ENCODE measurements at places on chromosomes 3 and 15.

GRCh38 chr3:111336511-111336910 is 205.5 kb upstream of the CD96 start:
- DNase-seq, result no peak

DNA sequence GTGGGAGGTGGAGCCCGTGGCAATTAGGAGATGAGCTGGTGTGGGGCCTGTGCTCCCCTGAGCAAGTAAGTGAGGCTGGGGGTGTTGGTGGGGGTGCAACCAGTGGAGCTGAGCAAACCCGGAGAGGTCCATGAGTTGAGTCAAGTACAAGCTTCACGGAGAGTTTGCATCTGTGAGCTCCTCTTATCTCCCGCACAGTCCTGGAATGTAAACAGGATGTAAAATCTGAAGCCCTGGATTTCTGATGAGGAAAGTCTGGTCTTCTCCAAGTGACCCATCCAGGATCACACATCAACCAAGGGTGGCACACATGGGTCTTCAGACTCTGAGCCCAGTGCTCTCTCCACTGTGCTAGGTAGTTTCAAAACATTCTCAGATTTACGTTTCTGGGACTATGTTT is 67.8 kb downstream of the LSM3 start:
- no peak for DNase-seq

DNA sequence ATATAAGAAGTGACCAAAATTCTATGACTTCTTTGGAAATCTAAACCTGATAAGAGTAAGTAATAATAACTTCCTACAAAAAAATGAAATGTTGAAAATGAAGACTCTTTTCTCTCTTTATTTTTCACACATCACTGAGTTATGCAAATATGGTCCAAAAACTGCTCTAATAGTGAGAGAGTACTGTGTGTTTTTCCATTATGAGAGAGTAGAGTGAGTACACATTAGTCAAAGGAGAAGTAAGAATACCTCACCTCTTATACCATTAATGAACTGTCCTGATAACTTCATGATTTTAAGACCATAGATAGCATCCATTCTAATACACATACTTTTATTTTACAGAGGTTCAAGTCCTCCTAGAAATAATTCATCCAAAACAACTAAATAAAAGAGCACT is 1310.2 kb downstream of the SI start:
- no peak for DNase-seq

DNA sequence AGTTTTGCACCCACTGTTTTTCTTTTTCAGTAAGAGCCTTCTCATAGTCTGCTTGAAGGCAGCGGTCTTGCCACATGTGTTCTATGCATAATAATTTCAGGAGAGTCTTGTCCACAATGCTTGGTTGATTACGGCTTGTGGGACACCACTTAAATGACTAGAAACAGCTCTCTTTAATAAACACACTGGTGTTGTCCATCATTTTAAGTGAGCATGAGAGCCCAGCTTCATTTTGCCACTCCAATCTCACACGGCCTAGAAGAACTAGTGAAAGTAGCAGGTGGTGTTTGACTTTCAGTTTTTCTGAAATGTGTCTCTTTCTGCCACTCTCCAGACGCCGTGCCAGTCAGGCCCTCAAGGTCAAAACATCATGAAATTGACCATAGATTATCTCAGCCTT is 292.1 kb downstream of the LPP start:
- no peak for DNase-seq

- DNase-seq, result peak; percentile 72
These were observed 30.9 kb downstream of the UBE2E1 start for GRCh38 chr3:23836536-23837230.

DNA sequence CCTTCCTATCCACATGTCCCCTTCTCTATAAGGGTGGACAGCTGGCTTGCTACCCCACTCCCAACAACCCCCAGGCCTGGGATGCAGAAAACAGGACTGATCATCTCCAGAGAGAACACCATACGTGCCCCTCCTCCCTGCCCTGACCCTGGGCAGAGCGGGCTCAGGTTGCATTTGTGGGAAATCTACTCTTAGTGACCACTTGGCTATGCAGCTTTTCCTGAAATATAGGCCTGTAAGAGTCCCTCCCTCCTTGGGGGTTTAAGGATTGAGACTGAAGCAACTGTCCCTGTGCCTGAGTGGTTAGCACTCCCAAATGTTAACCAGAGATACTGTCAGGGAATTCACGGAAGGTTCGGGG is 11.7 kb downstream of the SH2D7 start:
- no peak for DNase-seq

- DNase-seq, result no peak
These were observed 338.6 kb downstream of the FOXP1 start for GRCh38 chr3:71244826-71245488.

DNA sequence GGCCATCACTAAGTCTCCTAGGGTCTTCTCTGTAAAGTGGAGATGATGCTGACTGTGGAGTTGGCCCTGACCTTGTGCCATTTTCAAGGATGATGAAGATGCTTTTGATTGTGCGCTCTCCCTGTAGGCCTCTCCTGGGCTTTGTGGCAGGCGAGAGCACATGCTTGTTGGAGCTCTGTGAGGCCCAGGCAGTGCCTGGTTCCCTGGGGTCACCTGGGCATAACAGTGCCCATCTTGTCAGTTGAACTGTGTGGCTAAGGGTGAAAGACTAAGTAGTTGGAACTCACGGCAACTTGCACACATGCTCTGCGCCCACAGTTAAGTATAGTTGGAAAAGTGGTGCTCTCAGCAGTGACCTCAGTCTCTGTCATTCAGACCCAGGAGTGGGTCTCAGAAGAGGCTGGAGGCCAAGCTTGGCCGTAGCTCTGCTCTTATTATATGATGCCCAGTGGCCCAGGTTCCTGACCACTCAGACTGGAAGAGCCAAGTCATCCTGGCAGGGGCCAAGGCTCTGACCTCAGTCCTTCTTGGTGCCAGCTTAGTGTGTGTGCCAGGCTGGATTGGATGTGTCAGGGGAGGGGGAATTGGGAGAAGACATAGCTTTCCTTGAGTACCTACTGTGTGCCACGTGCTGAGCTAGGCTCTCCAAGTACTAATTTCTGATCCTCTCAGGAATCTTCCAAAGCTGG is 154.6 kb downstream of the EEFSEC start:
- no peak for DNase-seq

DNA sequence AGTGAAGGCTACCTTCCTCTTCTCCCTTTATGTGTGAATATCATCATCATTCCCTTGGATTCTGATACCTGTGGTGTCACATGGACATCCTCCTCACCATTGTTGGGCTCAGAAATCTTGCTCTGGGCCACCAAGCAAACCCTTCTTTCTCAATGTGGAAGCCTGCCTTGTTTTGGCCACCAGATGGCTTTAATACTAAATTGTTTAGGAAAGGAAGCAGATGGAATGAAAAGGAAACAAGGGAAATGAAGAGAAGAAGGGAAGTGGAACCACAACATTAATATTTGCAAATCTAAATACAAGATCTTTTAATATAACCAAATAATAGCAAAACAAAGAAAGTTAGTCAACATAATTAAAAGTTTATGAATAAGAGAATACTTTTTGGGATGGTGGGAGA is 14.0 kb downstream of the FAM227B start:
- no peak for DNase-seq

DNA sequence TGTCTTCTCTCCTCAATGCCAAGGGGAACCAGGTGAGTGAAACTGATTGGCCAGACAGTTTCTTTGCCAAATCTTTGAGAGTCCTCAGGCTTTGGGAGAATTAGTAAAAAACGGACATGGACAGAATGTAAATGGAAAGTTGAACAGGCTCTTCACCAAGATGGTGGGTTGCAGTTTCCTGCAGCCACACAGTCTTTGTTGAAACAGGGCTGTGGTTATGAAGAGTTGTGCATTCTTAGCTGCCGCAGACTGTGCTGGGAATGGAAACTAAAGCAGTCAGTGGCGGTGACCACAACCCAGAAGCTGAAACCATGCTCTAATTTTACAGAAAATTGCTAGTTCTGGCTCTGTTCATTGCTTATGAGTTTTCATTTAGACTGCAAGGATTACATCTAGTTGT is 42.1 kb upstream of the TASOR start:
- no peak for DNase-seq

GRCh38 chr15:100862162-100862561 is 17.5 kb upstream of the ALDH1A3 start:
- DNase-seq, result no peak

DNA sequence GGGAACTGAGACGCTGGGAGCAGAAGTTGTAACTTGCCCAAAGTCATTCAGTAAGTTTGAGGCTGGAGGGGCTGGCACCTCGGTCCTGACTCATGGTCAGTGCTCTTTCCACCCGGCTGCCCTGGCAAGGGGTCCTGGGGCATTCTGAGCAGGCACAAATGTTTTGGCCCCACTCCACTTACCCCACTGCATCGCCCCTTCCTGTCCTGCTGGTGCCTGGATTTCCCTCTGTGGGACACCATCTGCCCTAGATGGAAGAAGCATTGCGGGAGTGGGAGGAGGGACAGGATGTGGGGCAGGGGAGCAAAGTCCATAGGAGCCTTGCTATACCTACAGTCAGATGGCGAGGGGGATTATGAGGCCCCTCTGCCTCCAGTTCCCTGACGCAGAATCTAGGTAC is 4.5 kb downstream of the CORO2B start:
- DNase-seq, result no peak

- peak; percentile 34 for DNase-seq
These were observed 2.2 kb downstream of the TEX264 start for GRCh38 chr3:51673181-51673801.

DNA sequence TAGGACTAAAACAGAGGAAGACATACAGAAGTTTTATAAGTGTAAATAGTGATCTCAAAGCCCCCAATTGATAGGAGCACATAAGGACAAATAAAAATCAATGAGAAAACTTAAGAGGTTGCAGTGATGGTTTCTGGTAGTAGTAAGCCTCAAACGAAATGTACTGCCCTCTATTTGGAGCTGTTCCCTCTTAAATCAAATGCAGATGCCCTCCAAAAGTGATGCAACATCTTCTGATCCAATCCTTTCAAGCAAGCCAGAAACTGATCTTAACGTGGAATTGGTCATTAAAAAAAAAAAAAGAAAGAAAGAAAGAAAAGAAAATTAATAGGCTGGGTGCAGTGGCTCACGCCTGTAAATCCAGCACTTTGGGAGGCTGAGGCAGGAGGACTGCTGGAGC is 259.3 kb downstream of the ZBTB20 start:
- no peak for DNase-seq

DNA sequence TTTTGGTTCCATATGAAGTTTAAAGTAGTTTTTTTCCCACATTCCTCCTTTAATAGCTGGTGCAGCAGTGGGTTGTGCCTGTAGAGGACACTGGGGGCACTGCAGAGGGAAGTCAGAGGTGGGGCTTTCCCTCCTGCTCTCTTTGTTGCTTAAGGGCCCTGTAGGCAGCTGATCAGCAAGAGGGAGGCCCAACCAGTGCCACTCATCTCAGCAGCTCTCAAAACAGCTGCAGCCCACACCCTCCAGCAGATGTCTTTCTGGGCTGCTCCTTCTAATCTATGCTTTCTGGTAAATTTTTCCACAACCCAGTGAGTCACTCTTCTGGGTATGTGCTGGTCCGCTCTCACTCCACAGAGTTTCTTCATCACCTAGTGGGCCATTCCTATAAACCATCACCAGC is 263.8 kb downstream of the FEZF2 start:
- DNase-seq, result no peak

DNA sequence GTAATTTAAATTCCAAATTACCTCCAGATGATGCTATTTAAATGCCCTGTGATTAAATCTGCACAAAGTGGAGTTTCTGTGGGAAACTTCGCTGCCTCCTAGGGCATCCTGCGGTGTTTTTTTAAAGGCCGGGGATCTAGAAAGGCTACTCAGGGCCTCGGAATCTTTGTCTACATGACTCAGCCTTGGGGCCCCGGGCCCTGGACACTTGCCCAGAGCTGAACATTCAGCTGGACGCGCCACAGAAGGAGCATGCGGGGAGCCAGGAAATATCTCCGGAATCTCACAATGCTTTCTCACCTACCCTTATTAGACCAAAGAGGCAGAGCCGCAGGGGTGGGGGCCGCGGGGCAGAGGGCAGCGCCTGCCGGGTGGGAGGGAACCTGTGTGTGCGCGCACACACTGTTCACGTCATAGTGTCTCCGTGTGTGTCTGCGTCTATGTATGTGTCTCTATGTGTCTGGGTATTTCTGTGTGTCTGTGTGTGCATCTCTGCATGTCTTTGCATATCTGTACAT is 145.5 kb upstream of the TPM1 start:
- no peak for DNase-seq

- DNase-seq, result no peak
These were observed 42.8 kb upstream of the FBXL22 start for GRCh38 chr15:63554337-63554927.

DNA sequence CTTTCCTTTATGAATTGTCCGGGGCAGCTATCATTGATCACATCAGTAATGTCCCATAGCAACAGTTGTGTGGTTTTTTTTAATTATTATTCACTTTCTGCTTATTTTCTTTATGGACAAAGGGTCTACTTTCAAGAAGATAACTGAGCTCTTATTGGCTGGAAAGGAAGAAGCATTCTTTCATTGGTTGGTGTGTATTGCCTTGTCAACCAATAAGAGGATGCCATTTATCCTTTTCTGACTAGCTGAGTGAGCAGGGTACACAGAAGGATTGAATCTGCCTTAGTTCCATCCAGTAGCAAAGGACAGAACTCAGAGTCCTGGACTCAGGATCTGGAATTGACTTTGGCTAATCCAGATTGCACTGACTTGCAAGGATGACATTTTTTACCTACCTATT is 13.2 kb upstream of the AEN start:
- no peak for DNase-seq

- DNase-seq, result peak; percentile 14
These were observed 7.7 kb upstream of the RFT1 start for GRCh38 chr3:53137835-53138446.

DNA sequence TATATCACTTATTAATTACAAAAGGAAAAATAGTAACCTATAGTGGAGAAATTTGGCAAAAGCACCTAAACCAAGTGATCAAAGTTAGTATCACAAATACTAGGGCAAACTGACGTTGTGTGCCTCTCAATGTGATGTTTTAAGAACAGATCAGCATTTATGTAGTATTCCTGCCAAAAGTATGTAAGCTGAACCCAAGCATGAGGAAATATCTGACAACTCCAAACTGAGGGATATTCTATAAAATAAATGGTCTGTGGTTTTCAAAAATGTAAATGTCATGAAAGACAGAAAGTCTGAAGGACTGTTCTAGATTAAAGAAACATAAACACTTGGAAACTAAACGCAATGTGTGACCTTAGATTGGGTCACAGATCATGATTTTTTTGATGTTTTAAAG is 34.3 kb upstream of the PIK3CA start:
- no peak for DNase-seq

DNA sequence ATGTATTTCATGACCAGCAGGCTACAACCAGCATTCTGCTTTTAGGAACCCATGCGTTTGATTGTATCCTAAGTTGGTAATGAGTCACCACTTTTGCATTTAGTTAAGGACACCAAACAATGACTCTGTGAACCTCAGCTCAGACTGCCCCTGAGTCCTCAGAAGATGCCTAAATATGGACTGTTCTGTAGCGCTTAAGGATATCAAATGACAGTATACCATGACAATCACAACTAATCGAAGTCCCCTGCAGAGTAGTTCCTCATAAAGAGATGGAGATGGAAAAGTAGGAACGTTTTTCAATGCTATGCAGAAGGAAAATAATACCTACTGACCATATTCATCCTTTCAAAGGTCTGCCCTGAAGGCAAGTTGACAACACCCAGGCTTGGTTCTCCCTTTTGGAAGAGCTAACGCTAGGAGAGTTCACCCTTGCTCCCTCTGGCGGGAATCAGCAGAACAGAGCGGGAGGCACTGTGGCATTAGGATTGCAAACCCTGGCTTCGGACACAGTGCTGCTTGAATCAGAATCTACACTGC is 508.6 kb downstream of the FHIT start:
- DNase-seq, result no peak
